ENCODE measurements at places on chromosomes 13 and 19.

- H3K27ac ChIP-seq = peak overlapping the region; percentile 97
- peak overlapping the region; percentile 72 for H3K4me3 ChIP-seq
- peaks cover 35% of the 10 kb centered on the region for H3K27me3 ChIP-seq
- H3K36me3 ChIP-seq = no peaks in the 10 kb centered on the region
- H3K4me1 ChIP-seq = no peaks in the 10 kb centered on the region
Observed at GRCh38 chr19:45467115-45467455, 711 bp upstream of the FOSB start.

- peak overlapping the region; percentile 65 for H3K4me3 ChIP-seq
- peaks cover 15% of the 10 kb centered on the region for H3K4me1 ChIP-seq
- H3K27ac ChIP-seq = no peak overlapping the region
- DNase-seq = no peak
Observed at GRCh38 chr19:42176649-42176989, 40.9 kb downstream of the DEDD2 start.

GRCh38 chr13:100129605-100130004, 40.7 kb downstream of the PCCA start:
- H3K27ac ChIP-seq = no peak overlapping the region
- H3K27me3 ChIP-seq = no peaks in the 10 kb centered on the region
- peaks cover 2% of the 10 kb centered on the region for H3K36me3 ChIP-seq
- no peak overlapping the region for H3K4me3 ChIP-seq
- DNase-seq = no peak
- H3K4me1 ChIP-seq = peaks cover 14% of the 10 kb centered on the region

DNA sequence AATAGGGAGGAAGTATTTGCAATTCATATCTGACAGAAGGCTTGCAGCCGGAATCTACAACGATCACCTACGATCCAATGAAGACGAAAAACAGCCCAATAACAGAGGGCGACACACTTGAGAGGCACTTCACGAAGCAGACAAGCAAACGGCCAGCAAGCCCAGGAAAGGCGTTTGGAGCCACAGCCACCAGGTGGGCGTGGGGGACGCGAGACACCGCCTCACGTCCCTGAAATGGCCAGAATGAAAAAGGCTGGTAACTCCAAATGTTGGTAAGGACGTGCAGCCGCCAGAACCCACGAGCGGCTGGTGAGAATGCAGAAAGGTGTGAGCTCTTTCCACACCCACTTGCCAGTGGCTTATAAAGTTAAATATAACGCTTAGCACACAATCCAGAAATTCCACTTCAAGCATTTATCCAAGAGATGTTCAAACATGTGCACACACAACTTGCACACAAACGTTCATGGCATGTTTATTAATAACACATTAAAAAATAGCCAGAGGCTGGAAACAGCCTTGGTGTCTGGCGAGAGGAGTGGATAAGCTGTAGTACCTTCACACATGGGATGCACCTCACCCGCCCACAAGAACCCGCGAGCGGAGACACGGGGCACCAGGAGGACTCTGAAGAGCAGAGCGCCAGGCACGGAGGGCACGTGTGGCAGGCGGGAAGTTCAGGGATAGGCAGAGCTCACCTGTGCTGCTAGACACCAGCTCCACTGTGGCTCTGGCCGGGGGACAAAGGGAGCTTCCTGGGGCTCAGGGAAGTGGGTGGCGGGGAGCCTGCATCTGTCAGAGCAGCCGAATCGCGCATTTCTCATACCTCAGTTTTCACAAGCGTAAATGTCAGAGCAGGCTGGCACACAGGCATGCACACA, 89.3 kb downstream of the SPACA7 start:
- H3K27me3 ChIP-seq = peaks cover 8% of the 10 kb centered on the region
- no peak overlapping the region for H3K27ac ChIP-seq
- H3K4me1 ChIP-seq = peaks cover 5% of the 10 kb centered on the region
- DNase-seq = no peak
- H3K4me3 ChIP-seq = no peak overlapping the region

DNA sequence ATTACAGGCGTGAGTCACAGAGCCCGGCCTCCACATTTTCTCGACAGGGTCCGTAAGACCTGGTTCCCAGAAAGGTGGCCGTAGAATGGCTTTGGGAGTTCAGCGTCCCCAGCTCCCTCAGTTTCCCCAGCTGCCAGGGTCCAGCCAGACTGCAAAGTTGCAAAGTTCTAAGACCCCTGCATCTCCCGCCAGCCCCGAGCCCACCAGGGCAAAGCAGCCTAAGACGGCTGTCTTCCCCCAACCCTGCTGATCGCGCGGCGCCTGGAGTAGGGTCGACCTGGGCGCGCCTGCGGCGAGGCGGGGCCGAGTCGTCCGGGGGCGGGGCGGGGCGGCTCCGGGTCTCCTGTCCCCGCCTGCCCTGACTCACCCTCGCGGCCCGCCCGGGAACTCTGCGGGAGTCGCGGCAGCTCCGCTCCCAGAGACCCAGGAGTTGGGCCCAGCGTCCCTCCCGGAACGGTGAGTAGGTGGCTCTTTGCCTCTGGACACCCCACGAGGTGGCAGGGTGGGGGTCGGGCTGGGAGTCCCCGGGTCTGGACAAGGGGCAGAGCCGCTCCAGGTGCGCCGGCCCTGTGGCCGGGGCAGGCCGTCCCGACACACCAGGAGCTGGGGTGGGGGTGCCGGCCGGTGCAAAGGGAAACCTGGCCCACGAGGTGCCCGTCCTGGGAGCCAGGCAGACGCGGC, at the start of gene LRRC8E:
LRRC8E (plus strand) TSS at position 366 of the 681 bp plus-strand sequence. CDS start 7,094 bp downstream, outside the sequence.
- H3K4me3 ChIP-seq = peak within 1 kb of the TSS; percentile 58
- DNase-seq = peak; percentile 58
- H3K27ac ChIP-seq = no peak within 1 kb of the TSS
- H3K36me3 ChIP-seq = no peaks in the 10 kb centered on the region
